ENCODE measurements at places on chromosomes 3 and 15. TPM values are rescaled to one million over a fixed set of nuclear protein-coding genes. Genes with fewer than 3 reads are reported as not detected.

The XIRP1 gene
- not detected for total RNA-seq

The C3orf62 gene
- total RNA-seq: 2.4 TPM

The TGM5 gene
- total RNA-seq: not detected

The MME gene
- 23.7 TPM for total RNA-seq

The SLC9A9 gene
- total RNA-seq: 1.2 TPM

The CCR8 gene
- not detected for total RNA-seq

The PPP1R14D gene
- 0.25 TPM for total RNA-seq

The GRAMD1C gene
- 2.6 TPM for total RNA-seq

The ACOX2 gene
- total RNA-seq: 1.1 TPM

The CADPS gene
- 7.5 TPM for total RNA-seq

The XYLB gene
- 4.1 TPM for total RNA-seq

The TRAT1 gene
- total RNA-seq: not detected

The TTLL3 gene
- 11.1 TPM for total RNA-seq

The SPATA12 gene
- 0.39 TPM for total RNA-seq

The CILP gene
- not detected for total RNA-seq

The DNAJA4 gene
- total RNA-seq: 10.1 TPM

The LRRC31 gene
- not detected for total RNA-seq

The SLC12A1 gene
- total RNA-seq: 0.39 TPM

The GREM1 gene
- total RNA-seq: 0.71 TPM

The GABRB3 gene
- 168 TPM for total RNA-seq

The SLC2A2 gene
- total RNA-seq: not detected

The MYRIP gene
- total RNA-seq: 2.1 TPM

The GOLGA6L7 gene
- not detected for total RNA-seq

The SLC27A2 gene
- total RNA-seq: 5.6 TPM

The BNIP2 gene
- total RNA-seq: 40.3 TPM

The FOXB1 gene
- total RNA-seq: 10.8 TPM

The SUCNR1 gene
- total RNA-seq: not detected

The GOLGA8S gene
- 0.22 TPM for total RNA-seq

The TP53BP1 gene
- total RNA-seq: 67.1 TPM

The GOLGA6L4 gene
- total RNA-seq: 3.5 TPM

The IL20RB gene
- 2.3 TPM for total RNA-seq

The GTF2A2 gene
- total RNA-seq: 130 TPM

The RASA2 gene
- total RNA-seq: 16.8 TPM
